ENCODE measurements at places on chromosomes 1 and 21.

DNA sequence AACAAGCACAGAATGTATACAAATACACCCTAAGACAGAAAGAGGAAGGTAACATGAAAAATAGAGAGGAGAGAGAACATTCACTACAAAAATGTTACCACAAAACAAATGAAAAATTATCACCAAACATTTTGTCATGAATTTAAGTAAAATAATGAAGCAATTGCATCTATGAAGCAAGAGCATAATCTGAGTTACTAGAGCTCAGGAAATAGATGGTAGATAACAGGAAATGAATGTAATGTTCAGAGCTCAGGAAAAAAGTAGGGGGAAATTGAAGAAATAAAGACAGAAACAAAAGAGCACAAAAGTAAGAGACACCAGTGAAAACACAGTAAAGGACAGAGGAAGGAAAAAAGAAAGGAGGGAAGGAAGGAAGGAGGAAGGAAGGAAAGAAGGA is 19.4 kb downstream of the SEC16B start:
- DNase-seq: no peak

DNA sequence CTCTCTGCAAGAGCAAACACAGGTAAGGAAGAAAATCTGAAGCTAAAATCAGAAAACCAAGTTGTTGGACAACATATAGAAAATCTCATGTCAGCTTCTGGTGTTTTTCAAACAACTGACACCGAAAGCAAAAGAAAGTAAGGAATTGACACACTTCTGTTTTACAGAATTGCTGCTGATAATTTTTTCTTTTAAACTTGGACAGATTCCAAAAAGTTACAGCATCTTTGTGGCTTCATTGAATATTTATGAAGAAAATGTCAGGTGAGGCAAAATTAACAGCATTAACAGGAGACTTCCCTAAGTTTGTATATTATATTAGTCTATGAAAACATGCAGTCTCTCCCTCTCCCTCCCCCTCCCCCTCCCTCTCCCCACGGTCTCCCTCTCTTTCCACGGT is 14.9 kb upstream of the CTSS start:
- no peak for DNase-seq

- no peak for DNase-seq
Measured at GRCh38 chr1:92691925-92692324, 93.0 kb downstream of the EVI5 start.

GRCh38 chr1:10865518-10866320 is 69.3 kb upstream of the CASZ1 start:
- no peak for DNase-seq

GRCh38 chr1:58764294-58764978 is 19.4 kb downstream of the JUN start:
- no peak for DNase-seq

GRCh38 chr1:238341395-238341794 is 450.7 kb upstream of the ZP4 start:
- DNase-seq: no peak

- no peak for DNase-seq
Measured at GRCh38 chr1:92768915-92769314, 16.0 kb downstream of the EVI5 start.

- DNase-seq: no peak
Measured at GRCh38 chr1:78122389-78122788, 76.6 kb downstream of the GIPC2 start.

- no peak for DNase-seq
Measured at GRCh38 chr1:85550784-85551516, 29.6 kb upstream of the CCN1 start.

DNA sequence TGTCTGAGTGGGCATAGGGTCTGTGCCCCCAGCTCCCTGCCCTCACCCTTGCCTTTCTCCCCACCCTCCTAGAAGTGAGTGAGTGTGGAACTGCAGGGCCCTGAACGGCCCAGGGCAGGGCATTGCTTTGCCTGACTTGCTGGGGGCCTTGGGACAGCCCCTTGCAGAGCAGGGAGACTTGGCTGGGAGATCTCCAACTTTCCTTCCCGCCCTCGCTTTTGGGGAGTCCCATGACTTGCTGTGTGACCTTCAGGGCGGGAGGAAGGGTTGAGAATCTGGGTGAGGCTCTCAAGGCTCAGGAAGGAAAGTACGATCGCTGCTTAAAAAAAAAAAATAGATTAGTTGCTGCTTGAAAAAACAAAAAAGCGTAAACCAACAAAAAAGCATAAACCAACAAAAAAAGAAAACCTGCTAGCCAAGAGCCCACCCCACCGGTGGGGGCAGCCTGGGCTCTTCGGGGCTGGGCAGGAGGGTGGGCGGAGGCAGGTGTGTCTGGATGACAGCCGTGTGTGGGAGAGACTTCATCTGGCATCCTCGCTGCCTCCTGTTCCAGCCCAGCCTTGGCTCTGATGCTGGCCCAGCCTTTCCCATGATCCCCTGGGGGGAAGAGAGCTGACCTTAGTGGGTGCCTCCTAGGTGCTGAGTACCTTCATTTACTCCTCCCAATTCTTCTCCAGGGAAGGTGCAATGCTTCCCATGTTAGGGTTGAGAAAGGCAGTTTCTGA is 6.5 kb downstream of the NBL1 start:
- no peak for DNase-seq

- DNase-seq: no peak
Measured at GRCh38 chr1:63950023-63950422, 176.2 kb downstream of the ROR1 start.

GRCh38 chr21:38140207-38140903 is 116.4 kb upstream of the KCNJ15 start:
- DNase-seq: peak; percentile 88

DNA sequence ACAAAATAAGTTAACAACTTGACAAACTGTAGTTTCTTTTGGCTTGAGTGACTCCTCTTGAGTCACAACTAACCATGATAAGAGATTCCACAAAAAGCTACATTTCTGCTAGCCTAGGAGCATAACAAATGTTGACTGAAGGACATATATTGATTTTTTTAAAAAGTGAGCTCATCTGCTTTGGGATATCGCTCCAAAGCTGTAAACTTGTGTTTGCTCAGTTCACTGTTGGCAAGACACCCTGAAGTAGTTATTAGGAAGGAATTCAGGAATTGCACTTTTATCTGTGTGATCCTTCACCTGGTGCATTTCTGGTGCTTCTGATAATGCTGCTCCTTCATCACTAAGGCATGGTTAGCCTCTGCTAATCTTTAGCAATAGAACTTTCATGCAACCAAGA is 23.7 kb downstream of the RWDD3 start:
- DNase-seq: no peak

- no peak for DNase-seq
Measured at GRCh38 chr1:119771016-119771415, 2.3 kb upstream of the HMGCS2 start.

DNA sequence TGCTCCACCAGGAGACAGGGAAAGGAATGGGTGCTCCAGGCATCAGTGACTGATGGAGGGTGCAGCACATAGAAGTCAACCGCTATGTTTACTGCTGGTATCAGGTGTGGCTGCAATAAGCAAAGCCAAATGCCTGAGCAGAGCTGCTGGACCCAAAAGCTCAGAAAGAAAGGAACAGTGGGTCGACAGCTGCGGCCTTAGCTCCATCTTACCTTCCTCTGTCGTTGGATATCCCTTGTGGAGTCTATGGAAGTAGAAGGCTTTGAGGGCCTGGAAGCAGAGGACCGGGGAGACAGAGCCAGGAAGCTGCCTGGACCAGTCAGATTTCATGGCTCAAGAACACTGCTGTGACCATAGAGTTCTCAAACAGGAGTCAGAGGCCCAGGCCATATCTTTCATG is 45.3 kb downstream of the RIMS3 start:
- DNase-seq: no peak

GRCh38 chr1:27428316-27429028 is 36.0 kb downstream of the GPR3 start:
- peak; percentile 61 for DNase-seq

DNA sequence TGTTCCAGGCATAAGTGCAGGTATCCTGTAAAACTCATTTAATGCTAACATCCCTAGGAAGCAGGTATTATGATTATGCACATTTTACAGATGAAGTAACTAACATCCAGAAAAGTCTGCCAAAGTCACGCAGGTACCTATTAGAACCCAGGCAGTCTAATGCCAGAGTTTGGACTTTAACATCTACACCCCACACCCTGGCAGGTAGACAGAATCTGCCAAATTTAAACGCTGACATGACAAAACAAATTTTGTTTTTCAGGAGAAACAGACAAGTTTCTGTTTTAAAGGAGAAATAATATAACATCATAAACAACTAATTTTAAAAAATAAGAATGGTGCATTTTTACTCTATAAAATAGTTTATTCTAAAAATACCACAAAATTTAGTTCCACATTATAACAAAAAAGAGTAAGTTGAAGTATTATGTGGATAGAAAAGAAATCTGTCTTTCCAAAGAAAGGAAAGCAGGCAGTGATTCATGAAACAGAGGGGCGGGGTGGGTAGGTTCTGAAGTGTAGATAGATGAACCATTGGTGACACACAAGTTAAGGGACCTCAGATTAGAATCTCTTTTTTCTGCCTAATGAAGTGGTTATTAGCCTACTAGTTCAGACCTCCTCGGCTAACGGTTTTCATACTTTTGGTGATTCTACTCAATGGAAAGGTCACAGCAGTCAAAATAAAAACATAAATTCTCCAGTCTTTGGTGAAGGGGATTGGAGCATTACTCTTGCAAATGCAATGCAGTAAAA is 1.7 kb downstream of the ASPM start:
- DNase-seq: no peak

GRCh38 chr1:22434717-22435116 is 16.9 kb upstream of the ZBTB40 start:
- DNase-seq: no peak

- DNase-seq: peak; percentile 29
Measured at GRCh38 chr1:206004826-206005225, 1.6 kb upstream of the RAB7B start.

GRCh38 chr21:41664881-41665765 is 101.7 kb downstream of the RIPK4 start:
- no peak for DNase-seq

- peak; percentile 19 for DNase-seq
Measured at GRCh38 chr1:55034476-55035133, 4.7 kb upstream of the PCSK9 start.

- no peak for DNase-seq
Measured at GRCh38 chr1:1954015-1954414, 34.9 kb upstream of the TMEM52 start.

GRCh38 chr1:230573658-230574057 is 68.6 kb upstream of the COG2 start:
- no peak for DNase-seq

- DNase-seq: no peak
Measured at GRCh38 chr1:232795497-232796053, 9.6 kb upstream of the MAP10 start.

GRCh38 chr1:33455539-33456501 is 16.6 kb upstream of the ZSCAN20 start:
- peak; percentile 17 for DNase-seq

DNA sequence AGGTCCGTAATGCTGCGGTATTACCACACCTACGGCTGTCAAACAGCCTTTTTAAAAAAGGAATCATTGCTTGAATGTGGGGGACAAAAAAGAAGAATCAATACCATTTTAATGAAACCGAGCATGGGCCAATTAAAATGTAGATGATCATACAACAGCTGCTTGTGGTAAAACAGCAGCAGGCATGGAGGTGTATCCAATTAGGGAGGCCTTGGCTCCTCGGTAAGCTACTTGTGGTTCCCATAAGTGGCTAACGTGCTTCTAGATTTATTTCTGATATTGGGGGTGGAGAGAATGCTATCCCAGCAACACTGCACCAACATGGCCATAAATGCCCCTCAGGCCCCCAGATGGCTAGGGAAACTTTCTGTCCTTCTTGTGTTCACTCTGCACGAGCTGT is 1.8 kb downstream of the PTPN14 start:
- no peak for DNase-seq

Data from NCI-H1092 (cell line).